ENCODE measurements at places on chromosomes 2 and 18.

DNA sequence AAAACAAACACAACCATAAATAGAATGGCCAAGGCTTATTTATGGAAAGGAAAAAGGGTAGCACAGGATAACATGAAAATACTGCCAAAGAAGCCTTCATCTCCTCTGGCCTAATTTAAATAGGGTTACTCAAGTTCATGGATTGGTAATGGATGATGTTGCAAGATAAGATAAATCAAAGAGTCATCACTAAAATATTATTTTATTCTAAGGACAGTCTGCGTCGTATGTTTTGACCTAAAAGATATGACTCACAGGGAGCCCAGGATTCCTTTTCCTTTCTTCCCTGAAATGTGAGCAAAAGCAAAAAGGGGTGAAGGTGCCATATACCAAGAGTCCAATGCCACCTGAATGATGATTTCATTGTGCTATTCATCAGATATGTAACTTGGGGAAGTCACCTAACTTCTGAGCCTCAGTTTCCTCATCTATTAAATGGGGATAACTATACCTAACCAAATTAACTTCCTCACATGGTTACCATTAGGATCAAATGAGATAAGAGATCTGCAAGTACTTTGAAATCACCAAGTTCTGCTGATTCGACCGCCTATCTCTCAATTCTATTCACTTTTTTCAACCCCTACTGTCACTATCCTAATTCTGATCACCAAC, 137.7 kb downstream of the THADA start:
- DNase-seq = no peak

- no peak for DNase-seq
Measured at GRCh38 chr18:76264198-76264875, 230.7 kb downstream of the ZNF516 start.

GRCh38 chr2:176135035-176135440, 5.5 kb downstream of the HOXD8 start:
- DNase-seq = no peak

- DNase-seq = no peak
Measured at GRCh38 chr2:186780701-186781316, 68.2 kb downstream of the ZSWIM2 start.

GRCh38 chr18:49566217-49566770, 4.4 kb downstream of the LIPG start:
- no peak for DNase-seq

DNA sequence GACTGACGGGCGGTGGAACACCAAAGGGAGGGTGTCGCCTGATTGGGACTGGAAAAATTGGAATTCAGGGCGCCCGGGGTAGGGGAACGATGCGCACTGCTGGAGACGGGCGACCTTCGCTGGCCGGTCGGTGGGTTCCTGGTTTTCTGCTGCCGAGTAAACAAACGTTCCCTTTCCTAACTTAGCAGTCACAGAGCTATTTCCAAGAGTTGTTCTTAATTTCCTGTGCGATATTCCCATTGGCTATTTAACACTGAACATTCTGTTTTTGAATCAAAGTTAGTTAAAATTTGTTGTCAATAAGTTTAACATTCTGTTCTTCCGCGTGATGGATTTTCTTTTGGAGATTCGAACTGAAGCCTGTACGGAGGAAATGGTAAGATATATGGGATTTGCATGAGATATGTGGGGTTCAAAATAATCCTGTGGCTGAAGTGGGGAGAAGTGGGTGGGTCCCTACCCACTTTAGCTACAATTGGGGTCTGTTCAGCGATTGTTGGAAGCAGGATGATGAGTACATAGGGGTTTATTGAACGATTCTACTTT, 862 bp downstream of the C18orf54 start:
- no peak for DNase-seq

GRCh38 chr18:27839141-27839540, 337.8 kb downstream of the CDH2 start:
- DNase-seq = no peak

- no peak for DNase-seq
Measured at GRCh38 chr2:16623031-16623430, 42.6 kb downstream of the CYRIA start.

- DNase-seq = no peak
Measured at GRCh38 chr2:15732341-15733077, 140.8 kb downstream of the DDX1 start.

DNA sequence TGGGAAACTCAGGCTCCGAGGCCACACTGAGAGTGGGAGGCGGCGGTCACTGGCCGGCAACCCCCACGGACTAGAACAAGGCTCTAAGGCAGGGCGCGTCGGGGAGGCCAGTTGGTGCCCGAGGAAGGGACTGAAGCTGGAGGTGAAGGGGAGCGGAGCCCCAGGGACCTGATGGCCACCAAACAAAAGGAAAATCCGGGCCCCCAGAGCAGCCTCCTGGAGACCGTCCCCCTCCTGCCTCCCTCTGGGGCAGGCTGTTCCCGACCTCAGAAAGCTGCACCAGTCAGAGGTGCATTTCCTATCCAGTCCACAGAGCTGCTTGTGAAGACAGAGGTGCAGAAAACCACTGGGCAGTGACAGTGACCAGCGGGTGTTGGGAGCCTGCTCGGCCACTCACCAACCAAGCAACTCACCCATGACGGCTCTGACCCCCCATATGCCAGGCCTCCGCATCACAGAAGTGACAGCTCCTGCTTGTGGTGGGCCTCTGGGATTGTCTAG, 172.7 kb downstream of the TWIST2 start:
- no peak for DNase-seq

DNA sequence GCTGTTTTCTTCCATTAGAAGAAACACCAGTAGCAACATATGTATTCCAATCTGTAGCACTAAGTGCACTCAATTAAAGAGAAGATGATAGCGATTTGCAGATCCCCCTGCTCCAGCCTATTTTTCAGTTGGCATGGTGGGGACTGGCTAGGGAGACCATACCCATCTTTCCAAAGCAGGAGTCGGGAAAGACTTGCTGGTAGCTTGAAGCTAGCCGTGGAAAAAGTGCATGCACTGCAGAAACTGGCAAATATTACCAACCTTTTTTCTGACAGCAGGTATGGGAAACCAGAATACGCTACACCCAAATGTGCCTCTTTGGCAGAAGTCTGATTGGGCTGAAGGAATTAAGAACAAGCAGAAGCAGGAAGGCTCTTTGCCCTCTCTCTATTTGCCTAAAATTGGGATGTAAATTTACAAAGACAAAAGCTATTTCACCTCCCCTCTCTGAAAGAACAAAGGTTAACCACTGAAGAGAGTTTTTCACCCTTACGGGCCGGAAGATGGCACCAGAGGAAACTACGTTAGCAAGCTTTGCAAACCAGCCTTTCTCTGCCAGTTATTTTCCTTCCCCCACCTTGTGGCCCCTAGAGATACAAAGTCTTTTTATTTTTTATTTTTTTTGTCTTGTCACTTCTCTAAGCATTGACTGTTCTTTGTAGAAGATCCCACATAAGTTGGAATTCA, 273.1 kb downstream of the DLGAP1 start:
- no peak for DNase-seq

DNA sequence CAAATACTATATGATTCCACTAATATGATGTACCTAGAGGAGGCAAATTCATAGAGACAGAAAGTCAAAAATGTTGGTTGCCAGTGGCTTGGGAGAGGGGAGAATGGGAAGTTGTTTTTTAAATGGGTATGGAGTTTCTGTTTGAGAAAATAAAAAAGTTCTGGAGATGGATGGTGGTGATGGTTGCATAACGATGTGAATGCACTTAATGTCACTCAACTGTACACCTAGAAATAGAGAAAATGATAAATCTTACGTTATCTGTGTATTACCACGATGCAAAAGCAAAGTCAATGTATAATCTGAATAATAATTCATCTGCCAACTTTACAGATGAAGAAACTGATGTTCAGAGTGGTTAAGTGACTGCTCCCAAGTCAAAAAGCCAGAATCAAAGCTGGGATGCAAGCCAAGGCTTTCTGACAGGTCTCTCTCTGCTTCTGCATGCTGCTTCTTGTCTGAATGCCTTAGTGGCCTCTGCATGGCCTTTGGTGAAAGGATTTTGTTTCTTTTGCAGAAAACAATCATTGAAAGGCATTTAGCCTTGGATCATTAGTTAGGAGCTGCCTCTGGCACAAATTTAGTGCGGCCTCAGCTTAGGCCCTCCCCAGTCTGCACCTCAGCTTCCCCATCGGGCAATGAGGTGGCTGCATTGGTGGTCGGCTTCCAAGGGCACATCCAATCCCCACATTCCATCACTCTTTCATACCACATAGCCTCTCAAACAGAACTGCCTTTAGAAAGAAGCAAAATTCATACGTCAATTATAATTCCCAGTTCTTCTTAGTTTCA, 46.5 kb upstream of the MYCN start:
- DNase-seq = no peak

- DNase-seq = no peak
Measured at GRCh38 chr2:128454980-128455720, 136.5 kb upstream of the HS6ST1 start.

DNA sequence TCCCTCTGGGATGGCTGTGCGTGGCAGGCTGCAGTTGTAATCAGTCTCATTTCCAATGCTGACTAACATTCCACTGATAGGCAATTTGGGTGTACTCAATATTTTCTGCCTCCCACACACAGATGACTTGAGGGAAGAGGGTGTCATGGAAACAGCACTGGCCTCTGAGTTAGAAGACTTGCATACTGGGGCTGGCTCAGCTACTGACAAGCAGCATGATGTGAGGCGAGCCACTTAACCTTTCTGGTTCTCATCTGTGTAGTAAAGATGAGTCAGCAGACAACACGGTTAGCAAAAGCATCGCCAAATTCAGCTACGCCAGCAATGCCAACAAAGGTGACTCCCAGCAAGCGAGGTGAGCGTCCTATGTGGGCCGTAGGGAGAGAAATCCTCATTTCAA, 73.5 kb downstream of the COLEC12 start:
- no peak for DNase-seq

DNA sequence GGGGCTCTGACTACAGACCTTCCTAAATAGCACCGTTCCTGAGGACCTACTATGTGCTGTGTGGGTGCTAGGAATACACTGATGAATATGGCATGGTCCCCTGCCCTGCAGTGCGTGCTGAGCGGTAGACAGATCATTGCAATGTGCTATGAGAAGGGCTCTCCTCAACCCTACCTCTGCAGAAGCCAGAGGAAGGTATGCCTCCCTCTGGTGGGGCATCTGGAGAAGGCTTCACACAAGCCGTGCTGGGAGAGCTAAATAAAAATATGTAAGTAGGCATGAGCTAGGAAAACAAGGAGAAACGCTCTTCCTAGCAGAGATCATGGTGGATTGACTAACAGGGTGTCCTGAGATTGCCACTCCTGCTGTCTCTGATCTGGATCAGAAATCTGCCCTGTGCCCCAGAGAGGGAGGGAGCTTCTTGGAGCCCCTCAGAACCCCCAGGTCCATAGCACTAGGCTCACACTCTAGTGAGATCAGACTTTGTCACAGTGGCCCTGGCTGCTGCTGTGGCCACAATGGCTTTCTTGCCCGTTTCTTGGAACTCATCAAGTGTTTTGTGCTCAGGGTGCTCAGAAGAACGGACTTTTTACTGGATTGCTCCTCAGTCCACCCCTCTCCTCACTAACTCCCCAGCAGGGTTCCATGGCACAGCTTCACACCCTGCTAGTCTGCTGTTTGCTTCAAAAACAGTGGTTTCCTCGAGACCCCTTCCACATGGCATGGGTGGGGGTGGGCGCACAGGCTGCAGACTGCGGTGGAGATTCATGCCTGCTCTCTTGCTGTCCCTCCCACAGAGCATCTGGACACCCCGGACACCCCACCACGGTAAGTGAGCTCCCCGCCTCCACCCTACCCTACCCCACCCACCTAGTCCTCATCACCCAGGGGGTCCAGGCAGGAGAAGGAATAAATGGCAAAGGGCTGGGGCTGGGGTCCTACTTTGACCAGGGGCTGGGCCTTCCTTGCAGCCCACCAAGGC, 14.2 kb downstream of the SIGLEC15 start:
- no peak for DNase-seq

DNA sequence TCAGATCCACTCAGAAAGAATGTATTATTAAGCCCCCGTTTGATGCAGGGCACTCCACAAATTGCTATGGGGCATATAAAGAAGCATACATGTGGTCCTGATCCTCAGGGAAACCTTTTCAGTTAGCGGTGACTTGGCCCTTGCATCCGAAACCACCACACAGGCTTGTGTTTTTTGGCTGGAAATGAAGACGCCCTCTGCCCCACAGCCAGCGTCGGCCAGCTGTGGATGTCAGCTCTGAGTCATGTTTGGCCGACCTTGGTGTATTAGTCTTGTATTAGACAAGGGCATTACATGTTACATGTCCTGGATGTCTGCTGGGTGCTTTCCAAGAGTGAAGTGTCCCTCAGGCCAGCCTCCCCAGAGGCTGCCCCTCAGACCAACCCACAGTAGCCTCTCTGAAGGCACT, 107.6 kb upstream of the MAP3K20 start:
- DNase-seq = no peak

DNA sequence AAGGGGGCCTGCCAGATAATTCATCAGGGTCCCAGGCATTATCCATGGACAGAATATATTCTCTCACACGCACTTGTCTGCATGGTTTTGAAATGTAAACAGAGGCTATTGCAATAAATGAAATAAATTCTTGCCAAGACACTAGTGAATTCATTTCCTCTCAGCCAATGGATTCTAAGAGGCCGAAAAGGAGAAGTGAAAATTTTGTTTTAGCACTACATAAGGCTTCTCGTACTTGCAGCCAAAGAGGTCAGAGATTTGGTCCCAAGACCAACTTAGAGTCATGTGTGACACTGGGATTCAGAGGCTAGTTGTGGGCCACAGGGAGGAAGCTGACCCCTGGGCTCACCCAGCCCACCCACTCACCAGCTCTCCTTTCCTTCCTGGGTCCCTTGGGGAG, 184.1 kb upstream of the GLI2 start:
- DNase-seq = no peak

GRCh38 chr2:223868005-223868404, 30.6 kb upstream of the AP1S3 start:
- no peak for DNase-seq

DNA sequence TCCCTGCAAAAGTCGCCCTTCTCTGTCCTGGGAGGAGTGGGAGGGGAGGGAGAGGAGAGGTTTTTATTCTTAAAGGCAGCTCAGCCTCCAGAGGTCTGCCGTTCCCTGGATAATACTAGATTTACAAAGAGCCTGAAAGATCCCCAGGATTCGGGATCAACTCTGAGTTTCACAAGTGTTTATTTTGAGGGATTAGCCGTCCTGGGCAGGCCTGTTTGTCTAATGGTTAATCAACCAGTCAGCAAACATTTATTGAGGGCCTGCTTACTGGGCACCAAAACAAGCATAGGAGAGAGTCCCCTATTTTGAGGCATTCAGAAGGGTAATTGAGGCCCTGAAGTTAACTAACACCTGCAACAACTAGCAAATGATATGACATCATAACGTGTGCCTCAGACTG, 152.6 kb upstream of the SLC1A4 start:
- no peak for DNase-seq

DNA sequence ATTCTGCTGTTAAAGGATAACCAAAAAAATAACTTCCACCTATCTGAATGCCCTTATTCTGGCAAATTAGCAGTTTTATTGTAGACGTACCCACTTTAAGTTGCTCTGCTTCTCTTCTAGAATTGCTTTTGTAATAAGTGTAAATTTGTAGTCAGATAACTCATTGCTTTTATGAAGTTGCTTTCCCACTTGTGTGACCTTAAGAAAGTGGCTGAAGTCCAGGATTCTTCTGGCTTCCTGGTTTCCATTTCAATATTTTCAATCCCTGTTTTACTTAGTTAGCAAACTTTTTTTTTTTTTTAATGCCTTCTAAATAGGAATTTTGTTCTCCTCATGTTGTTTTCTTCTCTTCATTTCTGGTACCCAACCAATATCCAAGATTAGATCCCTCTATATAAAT, 59.8 kb downstream of the GLS start:
- DNase-seq = no peak

Data from stimulated activated CD8-positive, alpha-beta memory T cell treated with anti-CD3 and anti-CD28 coated beads, Interleukin-4, amount 100 ng/mL, for 24 hours (primary cell).